Dorsolateral prefrontal cortex (tissue), 122 donors: ENCODE measurements at places on chromosomes 1 and 21.

GRCh38 chr1:116501125-116501869 lies 69.5 kb downstream of the CD58 start:
- DNase-seq: no peak

DNA sequence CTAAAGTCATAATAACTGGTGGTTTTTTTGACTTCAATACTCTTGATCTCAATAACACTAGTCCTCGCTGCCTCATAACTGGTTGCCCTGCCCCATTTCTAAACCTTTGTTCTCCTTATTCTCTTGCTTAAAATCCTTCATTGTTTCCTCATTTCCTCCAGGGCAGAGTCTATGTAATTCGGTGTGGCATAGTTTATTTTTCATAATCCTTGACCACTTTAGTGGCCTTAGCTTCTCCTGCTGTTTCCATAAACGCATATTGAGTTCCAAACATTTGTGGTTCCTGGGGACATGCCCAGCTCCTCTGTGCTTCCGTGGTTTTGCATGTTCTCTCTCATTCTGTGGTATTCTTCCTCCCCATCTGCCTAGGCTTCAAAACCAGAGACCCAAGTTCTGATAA lies 19.0 kb upstream of the TLCD4 start:
- DNase-seq: no peak

- DNase-seq: no peak
Observed at GRCh38 chr1:157968508-157968907, 24.9 kb upstream of the KIRREL1 start.

DNA sequence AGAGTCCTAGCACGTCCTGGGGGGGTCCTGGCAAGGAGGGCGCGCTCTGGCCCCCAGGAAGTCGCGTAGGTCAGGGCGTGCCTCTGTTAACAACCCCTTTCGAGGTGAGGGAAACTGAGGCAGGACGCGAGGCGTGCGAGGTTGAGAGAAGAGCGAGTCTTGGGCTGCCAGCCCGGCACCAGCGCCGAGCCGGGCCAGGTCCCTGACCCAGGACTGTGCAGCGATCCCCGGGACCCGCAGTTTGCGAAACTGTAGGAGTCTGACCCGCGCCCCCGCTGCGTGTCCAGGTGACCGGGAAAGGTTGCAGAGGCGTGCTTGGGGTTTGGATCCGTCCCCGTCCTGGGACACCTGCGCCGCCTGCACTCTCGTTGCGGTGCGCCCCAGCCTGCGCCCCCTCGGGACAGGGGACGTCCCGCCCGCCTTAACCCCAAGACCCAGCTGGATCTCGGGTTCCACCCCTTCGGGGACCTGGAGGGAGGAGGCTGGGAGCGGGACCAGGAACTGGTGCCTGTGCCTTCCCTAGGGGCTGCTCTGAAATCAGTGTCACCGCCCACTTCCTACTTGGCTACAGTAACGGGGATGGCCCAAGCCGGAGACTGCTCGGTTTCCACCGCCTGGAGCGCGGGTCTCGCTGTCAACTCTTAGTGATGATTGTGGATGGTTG lies 493 bp downstream of the DISC1 start:
- no peak for DNase-seq

- no peak for DNase-seq
Observed at GRCh38 chr1:86708920-86709319, 4.5 kb downstream of the SH3GLB1 start.
